ENCODE measurements at places on chromosomes 4 and X.

GRCh38 chrX:108216405-108216804, 124.8 kb downstream of the ATG4A start:
- DNase-seq, result no peak

DNA sequence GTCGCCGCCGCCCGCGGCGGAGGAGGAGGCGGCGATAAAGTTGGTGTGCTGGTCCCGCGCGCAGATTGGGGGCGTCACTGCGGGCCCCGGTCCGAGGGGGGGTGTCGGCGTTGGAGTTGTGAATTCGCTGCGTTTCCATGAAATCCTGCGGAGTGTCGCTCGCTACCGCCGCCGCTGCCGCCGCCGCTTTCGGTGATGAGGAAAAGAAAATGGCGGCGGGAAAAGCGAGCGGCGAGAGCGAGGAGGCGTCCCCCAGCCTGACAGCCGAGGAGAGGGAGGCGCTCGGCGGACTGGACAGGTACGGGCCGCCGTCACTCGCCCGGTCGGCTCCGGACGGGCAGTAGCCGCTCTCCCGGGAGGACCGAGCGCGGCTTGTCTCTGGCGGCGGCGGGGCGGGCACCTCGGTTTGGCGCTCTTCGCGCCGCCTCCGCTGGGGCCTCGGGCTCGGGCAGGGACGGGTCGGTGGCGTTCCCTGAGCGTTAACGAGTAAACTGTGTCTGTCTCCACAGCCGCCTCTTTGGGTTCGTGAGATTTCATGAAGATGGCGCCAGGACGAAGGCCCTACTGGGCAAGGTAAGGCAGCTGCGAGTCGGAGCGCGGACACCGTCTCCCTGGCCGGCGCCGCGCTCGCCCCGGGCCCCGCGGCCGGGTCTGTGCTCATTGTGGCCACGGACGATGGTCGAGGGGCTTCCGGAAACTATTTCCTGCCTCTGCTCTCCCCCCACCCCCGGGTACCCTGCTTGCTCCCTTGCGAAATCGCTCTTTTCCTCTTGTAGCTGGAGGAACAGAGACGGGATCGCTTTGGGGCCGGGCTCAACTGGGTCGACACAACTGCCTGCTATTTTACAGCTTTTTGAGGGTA, 658 bp downstream of the KDM6A start:
- DNase-seq, result peak; percentile 22

DNA sequence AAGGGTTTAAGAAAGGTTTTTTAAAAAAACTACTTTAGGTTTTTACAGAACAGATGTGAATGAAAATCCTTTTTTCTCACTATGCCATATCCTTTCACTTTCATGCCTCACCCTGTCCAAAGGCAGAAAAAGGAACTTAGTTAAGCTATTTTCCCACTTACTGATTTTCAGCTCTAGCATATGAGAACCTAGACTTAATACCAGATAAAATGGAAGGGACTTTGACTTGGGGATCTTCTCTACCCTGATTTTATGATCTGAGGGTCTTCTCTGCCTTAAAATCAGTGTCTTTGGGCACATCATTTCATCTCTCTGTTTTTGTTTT, 42.4 kb downstream of the FNIP2 start:
- DNase-seq, result no peak

DNA sequence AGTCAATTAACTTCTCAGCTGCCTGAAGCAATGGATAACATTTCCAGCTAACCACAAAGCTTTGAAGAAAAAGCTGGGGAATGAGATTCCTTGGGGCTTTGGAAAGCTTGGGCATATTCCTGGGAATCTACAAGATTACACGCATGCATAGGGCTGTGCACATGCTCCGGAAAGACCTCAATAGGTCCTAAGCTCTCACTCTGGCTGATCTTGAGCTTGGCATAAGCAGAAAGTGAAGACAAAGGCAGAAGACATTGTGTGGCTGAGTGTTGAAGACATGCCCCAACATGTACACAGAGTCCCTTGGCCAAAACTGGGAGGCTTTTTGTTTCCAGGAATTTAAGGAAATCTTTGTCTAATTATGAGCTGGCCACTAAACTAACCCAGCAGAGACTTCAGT, 31.2 kb downstream of the ATG4A start:
- DNase-seq, result peak; percentile 72

- no peak for DNase-seq
These were observed 370.8 kb upstream of the DIPK2B start for GRCh38 chrX:45571453-45571852.

GRCh38 chrX:72117636-72118210, 14.0 kb downstream of the RTL5 start:
- no peak for DNase-seq

DNA sequence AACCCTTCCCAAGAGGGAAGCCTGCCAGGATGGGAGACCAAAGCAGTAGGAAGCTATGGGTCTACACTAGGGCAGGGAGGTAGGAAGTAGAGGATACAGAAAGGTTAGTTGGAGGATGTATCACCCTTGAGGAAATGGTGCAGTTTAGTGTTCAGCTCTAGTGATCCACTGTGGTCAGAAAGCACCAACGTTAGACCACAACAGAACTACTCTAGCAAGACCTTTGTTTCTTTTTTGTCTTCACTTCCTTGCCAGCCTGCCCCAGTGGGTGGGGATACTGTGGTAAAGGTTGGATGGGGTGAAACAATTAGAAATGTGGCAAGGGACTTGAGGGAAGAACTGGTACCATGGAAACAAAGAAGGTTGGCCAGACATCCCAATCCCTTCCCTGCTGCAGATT, 83.3 kb downstream of the DDIT4L start:
- DNase-seq, result no peak

DNA sequence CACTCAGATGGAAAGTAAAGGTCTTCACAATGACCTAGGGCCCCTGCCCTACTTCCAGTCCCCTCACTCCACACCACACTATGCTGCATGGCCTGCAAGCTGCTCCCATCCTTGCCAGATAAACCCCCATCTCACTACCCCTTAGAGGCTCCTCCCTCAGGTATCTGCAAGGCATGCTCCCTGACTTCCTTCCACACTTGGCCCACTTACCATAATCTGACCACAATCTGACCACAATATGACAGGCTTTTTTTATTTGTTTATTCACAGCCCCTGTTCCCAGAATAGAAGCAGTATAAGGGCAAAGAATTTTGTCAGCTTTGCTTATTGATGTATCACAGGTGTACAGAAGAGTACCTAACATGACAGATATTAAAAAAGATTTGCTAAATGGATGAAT, 124.7 kb downstream of the CAMK2D start:
- DNase-seq, result peak; percentile 92

- no peak for DNase-seq
These were observed 294.3 kb downstream of the GUCY2F start for GRCh38 chrX:109187473-109188168.

DNA sequence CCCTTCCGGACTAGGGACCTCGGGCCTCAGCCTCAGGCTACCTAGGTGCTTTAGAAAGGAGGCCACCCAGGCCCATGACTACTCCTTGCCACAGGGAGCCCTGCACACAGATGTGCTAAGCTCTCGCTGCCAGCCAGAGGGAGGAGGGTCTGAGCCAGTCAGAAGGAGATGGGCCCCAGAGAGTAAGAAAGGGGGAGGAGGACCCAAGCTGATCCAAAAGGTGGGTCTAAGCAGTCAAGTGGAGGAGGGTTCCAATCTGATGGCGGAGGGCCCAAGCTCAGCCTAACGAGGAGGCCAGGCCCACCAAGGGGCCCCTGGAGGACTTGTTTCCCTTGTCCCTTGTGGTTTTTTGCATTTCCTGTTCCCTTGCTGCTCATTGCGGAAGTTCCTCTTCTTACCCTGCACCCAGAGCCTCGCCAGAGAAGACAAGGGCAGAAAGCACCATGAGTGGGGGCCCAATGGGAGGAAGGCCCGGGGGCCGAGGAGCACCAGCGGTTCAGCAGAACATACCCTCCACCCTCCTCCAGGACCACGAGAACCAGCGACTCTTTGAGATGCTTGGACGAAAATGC, at the start of gene WAS:
WAS (plus strand) TSS at position 389 of the 572 bp plus-strand sequence; CDS start at position 444, 55 bp downstream.
- DNase-seq, result no peak

- DNase-seq, result no peak
These were observed 49.6 kb downstream of the KLF8 start for GRCh38 chrX:56281789-56282188.

DNA sequence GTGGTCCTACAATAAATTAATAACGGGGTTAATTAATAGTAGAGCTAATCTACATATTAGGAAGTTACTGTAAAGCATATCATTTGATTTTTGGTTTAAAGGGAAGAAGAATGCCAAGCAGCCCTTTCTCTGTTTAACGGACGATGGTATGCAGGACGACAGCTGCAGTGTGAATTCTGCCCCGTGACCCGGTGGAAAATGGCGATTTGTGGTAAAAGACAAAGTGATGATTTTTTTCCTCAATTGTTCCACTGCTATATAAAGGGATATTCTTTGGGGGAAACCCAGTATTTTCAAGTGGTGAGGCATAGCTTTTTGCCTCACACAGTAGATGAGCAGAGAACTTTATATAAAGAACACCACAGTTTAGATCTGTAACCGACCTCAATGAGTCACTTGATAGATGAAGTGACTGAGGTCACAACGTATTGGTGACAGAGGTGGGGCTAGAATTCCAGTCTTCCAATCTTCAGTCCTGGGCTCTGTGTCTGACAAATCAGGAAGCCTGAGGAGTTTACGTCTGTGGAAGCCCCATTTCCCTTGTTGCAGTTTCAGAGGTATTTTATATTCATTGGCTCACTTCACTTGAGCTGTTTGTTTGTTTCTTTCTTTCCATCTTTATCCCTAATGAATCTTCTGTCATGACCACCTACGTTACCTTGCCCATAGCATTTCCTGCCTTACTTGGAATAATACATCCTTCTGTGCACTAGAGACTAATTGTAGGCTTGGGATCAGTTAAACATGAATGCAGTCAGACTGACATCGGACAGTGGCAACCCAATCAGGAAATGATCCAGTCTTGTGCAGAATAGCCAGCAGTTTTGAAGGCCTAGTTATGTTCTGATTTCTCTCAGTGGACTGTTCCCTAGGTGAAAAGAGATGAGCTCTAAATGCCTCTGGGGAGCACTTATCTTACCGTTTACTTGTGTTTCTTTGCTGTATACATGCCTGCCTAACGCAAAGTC, 30.1 kb downstream of the ZRSR2 start:
- DNase-seq, result peak; percentile 49

DNA sequence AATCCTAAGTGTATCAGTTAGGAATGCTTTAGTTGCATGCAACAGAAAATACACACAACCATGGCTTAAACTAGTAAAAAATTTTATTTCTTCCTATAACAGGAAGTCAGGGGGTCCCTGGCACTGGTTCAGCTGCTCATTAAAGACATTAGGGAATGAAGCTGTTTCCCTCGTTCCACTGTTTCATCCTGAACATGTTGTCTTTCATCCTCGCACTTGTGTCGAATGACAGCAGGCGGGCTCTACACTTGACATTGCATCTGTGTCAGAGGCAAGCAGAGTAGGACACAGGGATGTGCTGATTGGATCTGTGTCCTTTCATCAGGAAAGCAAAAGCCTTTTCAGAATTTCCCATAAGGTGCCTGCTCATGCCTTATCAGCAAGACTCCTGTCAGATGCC, 22.8 kb upstream of the C1QTNF7 start:
- no peak for DNase-seq

DNA sequence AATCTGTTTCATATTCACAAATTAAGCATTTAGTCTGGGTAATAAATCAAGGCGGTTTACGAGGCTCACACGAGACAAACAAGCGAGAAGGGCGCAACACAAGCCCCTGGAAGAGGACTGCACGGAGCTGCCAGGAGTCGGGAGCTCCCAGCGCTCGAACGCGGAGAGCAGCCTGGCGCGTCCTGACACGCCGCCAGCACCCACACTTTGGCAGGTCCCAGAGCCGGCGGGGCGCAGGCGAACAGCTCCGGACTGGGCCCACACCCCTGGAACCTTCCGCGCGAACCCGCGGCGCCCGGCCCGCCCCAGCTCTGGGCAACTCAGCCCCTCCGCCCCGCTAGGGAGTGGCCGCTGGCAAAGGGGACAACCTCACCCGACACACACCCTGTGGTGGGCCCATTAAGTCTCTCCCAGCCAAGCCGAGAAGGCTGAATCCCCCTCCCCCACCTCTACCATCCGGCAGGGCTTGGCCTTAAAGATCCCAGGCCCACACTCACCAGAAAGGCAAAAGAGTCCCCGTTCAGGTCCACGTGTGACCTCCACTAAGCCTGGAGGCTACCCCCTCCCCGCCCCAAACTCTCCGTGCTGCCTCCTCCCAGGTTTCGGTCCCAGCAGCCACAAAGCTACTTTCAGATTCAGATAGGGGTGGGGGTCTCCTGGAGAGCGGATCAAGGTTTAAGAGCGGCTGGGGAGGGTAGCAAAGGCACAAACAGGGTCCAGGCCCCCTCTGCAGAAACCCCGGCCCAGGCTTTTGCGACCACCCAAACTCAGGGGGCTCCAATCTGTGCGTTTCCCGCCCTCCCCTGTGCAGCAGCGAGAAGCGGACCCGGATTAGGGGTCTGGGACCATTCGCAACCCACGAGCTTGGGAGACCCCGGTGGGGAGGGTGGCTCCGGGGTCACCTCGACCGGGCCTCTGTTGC, 47.5 kb upstream of the BCOR start:
- DNase-seq, result no peak

DNA sequence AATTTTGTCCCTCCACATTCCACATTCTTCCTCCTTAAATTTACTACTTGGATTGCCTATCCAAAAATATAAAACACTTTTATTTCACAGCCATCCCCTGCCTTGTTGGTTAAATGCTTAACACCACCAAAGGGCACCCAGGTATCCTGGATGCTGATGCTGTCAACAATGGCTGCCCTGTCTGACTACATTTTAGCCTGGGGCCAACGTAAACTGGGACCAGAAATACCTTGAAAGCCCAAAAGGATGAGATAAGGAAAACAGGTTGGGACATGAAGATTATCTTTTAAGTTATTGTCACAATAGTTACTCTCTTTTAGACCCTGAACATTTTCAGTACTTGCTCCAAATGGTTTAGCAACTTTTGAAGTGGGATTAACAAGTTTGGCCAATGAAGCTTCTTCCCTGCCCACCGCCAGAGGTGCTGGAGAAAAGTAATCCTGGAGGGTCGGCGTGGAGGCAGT, 775 bp upstream of the YIPF6 start:
- no peak for DNase-seq

GRCh38 chr4:54172156-54172555, 56.9 kb upstream of the PDGFRA start:
- DNase-seq, result no peak

DNA sequence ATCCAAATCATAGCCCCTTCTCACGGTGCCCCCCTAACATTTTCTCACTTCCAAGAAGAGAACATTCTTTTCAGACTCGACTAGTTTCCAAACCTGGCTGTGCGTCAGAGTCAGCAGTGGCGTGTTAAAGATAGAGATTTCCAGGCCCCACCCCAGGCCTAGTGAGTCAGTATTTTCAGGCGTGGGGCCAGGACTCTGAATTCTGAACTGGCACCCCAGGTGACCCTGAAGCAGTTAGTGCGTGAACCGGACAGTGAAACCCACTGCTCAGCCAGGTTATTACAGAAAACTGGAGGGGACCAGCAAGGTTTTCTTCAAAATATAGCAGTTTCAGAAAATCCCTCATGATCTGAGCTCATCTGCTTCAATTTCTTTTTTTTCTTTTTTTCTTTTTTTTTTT, 35.0 kb upstream of the BCOR start:
- peak; percentile 83 for DNase-seq

GRCh38 chr4:113593400-113594230, 167.9 kb downstream of the CAMK2D start:
- no peak for DNase-seq

Data from astrocyte (in vitro differentiated cells and primary cell).